ENCODE measurements at places on chromosomes 6 and 20.

GRCh38 chr6:41719436-41720261, 15.8 kb downstream of the TFEB start:
- no peak for DNase-seq

GRCh38 chr20:31488115-31488514, 13.0 kb downstream of the REM1 start:
- DNase-seq, result no peak

DNA sequence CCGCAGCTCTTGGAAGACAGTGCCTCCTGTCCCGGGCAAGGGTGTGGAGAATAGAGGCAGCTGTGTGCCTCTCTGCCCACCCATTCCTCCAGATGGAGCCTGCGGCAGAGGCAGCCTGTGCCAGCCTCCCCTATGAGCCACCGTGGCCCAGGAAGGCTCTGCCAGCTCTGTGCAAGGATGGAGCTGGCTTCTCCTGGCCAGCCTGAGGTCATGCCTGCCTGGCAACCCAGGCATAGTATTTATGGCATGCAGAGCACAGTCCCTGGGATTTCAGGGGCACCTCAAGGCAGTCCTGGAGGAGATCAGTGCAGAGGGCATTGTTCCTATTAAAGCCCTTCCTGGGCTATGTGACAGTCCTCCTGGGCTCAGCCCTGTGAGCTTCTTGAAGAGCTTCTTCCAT, 1.5 kb downstream of the EPB41L1 start:
- no peak for DNase-seq

GRCh38 chr20:364905-365794, 15.4 kb upstream of the TRIB3 start:
- DNase-seq, result no peak

DNA sequence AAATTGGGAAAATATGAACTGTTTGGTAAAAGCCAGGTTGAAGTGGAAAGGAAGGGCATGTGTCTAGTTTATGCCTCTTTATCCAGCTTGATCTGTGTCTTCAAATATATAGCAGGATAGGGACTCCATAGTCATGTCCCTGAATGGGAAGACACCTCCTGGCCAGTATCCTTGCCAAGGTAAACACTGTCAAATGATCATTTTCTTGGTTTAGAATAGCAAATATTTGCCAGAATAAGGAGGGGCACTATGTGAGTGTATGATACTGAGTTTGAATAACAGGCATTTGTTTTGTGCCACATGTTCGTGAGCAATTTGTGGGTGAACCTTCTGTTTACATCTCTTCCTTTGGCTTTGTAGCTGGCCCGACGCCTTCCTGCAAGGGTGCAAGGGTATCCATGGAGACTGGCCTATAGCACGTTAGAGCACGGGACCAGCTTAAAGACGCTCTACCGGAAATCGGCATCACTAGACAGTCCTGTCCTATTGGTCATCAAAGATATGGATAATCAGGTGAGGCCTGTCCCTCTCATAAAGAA, 34.2 kb upstream of the HINT3 start:
- DNase-seq, result no peak

DNA sequence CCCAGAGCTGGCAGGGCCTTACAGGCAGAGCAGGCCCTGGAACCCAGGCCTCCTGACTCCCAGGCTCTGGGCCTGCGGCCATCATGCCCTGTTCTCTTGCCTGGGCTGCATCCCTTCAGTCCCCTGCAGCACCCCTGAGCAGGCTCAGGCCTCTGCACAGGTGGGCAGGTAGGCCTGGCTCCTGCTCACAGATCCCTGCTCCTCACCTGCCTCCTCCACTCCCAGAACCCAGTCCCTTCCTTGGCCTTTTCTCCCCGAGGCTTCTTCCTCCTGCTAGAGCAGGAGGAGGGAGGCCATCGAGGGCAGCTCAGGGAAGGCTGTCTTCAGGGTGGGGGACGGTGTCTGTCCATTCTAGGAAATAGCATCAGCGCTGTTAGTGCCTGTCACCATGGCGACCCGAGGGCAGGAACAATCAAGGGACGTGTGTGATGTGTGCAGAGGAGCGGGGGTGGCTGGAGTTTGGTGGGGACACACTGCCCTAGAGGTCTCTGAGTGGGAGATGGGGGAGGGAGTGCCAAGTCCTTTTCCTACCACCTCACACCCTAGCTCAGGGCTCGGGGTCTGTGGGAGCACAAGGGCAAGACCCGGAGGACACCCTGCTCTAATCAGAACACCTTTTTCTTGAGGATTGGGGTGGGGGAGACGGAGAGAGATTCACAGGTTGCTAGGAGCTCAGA, 26.6 kb downstream of the GLP1R start:
- no peak for DNase-seq

DNA sequence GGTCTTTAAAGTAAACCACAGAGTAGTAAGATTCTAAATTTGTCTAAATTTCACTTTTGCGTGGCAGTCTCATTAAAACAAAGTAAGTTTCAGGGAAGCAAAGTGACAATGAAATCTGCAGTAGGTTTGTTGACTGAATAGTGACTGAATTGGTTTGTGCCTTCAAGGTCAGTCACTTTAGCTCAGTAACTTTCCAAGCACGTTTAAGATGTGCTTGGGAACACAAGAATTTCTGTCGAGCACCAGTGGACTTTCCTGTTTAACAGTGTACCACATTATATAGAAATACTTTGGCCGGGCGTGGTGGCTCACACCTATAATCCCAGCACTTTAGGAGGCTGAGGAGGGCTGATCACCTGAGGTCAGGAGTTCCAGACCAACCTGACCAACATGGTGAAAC, 1.7 kb upstream of the CD24 start:
- DNase-seq, result no peak

GRCh38 chr6:141195251-141195832, 937.4 kb upstream of the GJE1 start:
- DNase-seq, result no peak

DNA sequence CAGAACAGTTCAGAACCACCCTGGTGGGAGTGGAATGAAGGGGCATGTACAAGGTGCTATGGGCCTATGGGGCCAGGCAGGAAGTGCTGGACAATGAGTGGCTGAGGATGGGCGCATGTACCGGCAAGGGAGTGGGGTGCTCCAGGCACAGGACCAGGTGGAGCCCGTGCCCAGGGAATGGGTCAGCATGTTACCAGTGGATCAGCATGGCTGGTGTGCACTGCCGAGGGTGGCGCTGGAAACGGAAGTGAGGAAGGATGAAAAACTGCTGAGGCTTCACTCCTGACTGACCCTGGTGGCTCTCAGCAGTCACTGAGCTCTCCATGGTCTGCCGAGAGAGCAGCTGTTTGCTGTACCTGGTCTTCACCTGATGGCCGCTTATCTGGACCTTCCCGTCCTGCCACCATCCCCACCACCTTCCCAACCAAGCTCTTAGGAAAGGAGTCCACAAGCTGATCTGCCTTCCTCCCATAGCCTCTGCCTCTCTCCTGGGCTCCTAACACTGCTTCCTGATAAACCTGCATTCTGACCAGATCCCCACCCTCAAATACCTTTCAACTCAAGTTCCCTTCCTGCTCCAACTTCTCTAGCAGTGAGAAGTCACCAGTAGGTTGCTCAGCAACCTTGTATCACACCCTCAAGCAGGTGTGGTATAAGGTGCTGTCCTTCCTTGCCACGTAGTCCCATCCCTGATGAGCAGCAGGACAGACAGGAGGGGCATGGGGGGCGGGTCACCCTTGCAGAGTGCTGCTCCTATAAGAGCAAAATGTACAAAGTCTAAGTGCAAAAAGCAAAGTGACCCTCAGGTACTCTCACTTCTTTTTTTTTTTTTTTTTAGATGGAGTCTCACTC, 7.1 kb downstream of the UQCC2 start:
- no peak for DNase-seq

DNA sequence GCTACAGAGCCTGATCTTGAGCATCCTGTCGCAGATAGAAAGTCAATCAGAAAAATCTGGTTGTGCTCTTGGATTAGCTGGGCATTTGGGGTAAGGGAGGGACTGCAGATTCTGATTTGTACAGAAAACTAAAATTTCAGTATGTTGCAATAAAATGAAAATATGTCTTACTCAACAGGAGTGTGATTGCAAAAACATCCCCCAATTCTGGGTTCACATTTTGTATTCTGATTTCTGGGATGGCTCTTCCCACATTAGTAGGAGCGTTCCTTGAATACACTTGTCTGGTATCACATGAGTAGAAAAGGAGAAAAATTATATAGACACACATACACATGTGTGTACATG, 40.5 kb downstream of the PANK2 start:
- DNase-seq, result no peak

GRCh38 chr20:10792291-10792690, 118.5 kb upstream of the JAG1 start:
- no peak for DNase-seq

- no peak for DNase-seq
These were observed 14.1 kb upstream of the CALHM6 start for GRCh38 chr6:116447052-116447451.

DNA sequence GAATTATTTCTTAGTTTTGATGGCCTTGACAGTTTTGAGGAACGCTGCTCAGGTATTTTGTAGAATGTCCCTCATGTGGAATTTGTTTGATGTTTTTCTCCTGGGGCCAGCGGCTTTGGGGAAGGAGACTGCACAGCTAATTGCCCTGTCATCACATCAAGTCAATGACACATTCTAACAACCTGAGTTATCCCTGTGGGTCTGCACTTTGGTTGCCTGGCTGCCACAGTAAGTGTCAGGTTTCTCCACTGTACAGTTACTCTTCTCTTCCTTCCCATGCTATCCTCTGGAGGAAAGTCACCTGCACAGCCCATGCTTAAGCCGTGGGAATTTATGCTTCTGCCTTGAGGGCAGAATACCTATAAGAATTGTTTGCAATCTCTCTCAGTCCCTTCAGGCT, 1.4 kb upstream of the TREML4 start:
- DNase-seq, result no peak

DNA sequence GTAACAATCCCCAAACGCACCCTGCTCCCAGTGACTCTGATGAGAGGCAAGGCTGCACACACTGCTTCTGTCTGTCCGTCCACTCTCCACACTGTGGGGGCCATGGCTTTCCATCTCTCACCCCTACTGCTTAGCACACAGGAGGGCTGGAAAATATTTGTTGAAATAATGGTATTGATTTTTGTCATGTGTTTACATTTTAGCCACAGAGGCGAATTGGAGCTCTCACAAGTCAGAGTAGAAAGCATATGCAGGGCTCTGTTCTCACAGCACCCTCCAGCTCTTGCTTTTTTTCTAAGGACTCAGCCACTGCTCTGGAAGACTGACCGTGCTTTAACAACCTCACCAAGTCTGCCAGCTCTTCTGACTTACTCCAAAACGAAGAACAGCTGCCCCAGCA, 273.8 kb downstream of the GMDS start:
- no peak for DNase-seq

GRCh38 chr20:48169650-48170225, 384.5 kb upstream of the SULF2 start:
- no peak for DNase-seq

GRCh38 chr6:112044196-112044595, 9.7 kb upstream of the CCN6 start:
- no peak for DNase-seq

DNA sequence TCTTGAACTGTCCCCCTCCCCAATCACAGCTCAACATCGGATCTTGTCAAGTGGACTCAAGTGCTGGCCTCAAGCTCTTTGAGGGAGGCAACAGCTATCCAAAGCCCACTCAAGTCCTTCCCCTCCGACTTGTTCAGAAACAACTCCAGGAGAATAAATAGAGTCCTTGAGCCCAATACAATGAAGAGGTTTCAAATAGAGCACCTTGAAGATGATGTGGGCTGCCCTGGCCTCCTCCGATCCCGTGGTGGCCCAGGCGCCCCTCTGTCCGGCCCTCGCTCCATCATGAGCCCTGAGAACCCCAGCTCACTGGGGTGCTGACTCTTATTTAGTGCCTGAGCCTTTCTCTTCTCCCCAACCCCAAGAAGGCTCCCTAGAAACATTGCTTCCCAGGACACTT, 164.3 kb upstream of the PMEPA1 start:
- no peak for DNase-seq

DNA sequence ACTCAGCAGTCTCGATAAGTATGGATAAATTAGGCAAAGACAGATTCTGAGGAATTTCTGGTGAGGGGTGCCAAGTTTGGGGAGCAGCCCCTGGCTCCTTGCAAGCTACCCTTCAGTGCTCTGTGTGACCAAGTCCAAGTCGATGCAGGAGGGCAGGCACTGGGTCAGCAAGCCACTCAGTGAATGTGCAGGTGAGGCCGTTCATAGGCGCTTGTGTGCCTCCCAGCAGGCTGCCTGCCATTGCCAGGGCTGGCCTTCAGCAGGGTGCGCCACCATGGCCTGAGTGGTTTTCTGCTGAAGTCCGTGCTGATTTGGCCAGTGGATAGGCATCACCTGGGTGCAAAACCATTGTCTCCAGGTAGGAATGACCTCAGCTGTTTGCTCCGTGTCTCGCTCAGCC, 3.3 kb upstream of the GNRH2 start:
- no peak for DNase-seq

DNA sequence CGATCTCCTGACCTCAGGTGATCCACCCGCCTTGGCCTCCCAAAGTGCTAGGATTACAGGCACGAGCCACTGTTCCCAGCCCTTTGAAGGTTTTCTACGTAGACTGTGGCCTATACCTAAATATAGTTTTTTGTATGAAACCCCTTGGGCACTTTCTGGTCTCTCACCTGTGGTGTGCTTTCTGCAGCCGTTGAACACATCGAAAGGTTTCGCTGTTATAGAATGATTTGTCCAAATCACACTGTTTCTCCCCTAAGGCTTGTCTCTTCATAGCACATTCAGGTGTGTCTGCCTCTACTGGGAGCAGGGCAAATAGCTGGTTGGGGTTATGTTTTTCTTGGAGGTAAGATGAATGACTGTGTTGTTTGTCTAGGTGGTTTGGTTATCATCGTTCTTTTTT, 597.9 kb downstream of the RNF144B start:
- DNase-seq, result no peak

- DNase-seq, result no peak
These were observed 142.5 kb upstream of the PREP start for GRCh38 chr6:105545228-105545920.

DNA sequence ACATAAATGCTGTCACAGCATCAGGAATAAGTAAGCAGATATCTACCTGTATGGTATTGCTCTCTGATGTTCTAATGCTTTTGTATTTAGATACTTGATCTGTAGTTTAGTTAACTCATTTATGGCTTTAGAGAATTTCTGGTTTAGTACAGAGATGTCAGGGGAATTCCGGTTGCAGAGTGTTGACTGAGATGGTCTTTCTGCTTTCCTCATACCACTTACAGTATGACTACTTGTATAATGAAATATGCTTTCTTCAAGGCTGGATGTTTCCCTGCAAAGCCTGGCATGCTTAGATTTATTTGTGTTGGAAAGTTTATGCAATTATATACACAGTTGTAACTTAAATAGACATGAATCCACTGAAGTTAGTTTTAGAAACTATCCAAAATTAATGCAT, 278.4 kb downstream of the CDH26 start:
- DNase-seq, result no peak

Measured in NCI-H2171 (cell line).